ENCODE measurements at places on chromosomes 1 and 21. TPM values are rescaled to one million over a fixed set of nuclear protein-coding genes. Genes with fewer than 3 reads are reported as not detected.

DNA sequence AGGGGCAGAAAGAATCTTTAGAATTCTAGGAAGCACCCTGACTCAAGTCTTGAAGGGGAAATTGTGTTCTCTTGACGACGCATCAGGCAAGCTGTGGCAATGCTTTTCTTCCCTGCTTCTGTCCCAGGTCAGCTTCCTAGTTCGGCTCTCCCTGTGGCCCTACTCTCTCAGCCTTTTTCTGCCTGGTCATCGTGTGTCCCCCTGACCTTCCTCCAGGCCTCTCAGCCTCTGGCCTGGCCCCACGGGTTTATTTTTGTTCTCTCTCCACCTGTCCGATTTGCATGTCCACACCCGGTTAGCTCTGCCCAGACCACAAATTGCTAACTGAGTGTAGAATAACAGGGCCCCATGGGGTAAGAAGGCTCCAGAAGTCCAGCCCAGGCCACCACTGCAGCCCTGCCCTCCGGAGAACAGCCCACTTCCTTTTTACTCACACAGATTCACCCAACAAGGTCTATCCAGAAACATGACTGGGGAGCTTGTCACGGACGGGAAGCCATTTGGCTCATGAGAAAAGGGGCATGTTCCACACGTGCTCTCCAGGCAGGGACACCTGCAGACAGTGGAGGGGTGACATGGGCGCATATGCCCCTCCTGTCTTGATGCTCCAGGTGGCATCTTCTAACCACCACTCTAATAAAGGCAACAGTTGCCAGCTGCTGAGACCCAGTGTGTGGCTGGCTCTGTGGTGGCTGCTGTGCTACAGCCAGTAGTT is 9.8 kb downstream of the KCNN3 start:
- DNase-seq = no peak

DNA sequence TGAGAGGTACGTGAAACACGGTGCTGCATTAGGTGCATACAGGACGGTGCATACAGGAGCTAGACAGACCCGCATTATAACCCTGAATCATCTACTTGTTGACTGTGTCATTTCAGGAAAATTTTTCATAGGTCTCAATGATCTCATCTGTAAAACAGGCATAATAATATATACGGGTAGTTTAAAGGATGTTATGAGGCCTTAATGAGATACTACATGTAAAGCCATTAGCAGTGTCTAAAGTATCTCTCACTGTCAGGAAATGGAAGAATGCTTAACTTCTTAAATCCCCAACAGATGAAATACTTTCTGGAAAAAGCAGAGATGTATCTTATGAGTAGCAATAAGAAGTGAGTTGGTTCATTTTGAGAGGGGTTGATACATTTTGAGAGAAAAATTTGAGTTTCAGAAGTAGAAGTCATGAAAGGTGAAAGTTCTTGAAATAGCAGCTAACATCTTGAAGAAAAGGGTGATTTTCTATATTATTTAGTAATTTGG is 669.6 kb downstream of the PTPRC start:
- no peak for DNase-seq

DNA sequence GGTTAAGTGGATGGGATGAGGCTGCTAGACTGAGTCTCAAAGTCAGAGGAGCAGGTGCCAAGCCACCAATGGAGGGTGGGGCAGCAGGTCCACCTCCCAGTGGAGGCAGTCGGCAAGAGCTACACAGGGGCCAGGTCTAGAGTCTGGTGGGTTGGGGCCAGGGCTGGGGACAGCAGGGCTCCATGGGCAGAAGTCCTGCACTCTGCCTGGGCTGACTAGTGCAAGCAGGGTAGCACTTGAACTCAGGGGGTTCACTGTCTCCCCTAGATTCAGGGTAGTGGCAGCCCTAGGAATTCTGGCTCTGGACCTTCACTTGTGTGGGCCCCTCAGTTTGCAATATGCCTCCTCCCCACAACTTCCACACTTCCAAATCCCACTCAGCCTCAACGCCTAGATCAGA is 66.2 kb downstream of the SYT6 start:
- DNase-seq = no peak

The TDRD10 gene
- total RNA-seq = 1.4 TPM

The LYPD8 gene
- total RNA-seq = not detected

The LAMC2 gene
- 4.3 TPM for total RNA-seq

All from urinary bladder (tissue), 4 donors.